Activated naive CD4-positive, alpha-beta T cell (primary cell): ENCODE measurements at places on chromosomes 11 and 22.

GRCh38 chr11:60899046-60899936 lies 7.1 kb downstream of the PRPF19 start:
- no peak for DNase-seq

DNA sequence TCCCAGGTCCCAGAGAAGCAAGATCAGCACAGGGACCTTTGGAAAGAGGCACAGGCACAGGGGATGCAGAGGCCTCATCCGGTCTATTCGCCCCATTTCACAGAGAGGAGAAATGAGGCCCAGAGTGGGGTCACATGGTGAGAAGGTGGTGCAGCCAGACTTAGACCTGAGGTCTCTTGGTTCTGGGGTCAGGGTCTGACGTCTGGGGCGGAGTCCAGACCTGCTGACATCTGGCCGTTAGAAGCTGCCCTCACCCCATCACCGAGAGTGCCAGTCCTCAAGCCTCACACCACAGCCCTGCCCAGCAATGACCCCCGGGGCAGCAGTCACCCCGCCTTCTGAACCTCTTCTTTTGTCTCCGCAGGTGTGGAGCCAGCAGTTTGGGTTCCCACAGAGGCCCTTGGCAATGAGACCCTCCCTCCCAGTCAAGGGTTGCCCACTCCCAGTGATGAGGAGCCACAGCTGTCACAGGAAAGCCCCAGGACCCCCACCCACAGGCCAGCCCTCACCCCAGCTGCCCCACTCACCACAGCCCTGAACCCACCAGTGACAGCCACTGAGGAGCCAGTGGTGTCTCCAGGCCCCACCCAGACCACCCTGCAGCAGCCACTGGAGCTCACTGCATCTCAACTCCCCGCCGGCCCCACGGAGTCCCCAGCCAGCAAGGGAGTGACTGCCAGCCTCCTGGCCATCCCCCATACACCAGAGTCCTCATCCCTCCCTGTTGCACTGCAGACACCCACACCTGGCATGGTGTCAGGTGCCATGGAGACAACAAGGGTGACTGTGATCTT lies 62.4 kb downstream of the OTOG start:
- no peak for DNase-seq

- DNase-seq = no peak
Measured at GRCh38 chr11:129317571-129317970, 58.1 kb upstream of the BARX2 start.

GRCh38 chr11:85685125-85685819 lies 723 bp downstream of the CCDC89 start:
- DNase-seq = no peak

DNA sequence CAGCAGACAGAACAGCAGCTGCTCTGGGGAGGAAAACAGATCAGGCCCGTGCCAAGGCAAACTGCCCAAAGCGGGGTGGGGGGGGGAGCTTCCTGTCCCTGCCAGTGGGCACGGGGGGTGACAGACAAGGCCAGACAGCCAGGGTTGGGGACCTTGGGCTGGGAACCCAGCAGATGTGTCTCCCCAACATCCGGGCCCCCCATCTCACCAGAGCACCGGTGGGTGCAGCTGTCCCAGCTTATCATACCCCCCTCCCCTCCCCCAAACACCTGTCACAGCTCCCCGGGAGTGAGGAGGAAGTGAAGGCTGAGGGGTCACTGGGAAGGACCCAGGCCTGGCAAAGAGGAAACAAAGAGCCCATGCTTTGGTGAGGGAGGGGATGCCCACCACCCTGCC lies 1.3 kb downstream of the PPP1R14B start:
- no peak for DNase-seq

DNA sequence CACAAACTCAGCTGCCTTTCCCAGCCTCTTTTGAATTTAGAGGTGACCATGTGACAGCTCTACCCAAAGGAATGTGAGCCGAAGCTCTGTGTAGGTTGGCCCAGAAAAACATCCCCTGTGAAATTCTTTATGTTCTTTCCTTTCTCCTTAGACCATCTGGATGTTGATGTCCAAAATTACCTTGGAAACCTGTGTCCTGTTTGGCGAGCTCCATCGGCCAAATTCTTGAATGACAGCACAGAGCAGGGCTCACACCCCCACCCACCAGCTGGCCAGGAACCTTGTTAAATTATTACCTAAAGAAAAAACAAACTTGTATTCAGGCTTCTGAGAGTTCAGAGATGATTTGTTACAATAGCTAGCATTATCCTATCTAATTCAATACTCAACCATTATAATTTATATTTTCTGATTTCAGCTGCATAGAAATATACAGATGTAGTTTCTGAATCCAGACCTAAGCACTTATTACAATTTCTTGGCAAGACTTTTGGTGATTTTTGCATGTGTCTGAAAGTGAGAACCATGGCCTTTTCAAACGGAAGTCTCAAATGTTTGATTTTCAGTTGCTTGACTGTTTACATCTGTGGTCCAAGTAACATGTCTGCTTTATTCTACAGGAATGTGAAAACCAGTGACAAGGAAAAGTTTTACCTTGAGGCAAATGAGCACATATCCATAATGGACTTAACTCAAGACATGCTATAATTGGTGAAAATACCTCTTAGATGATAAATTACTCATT lies 554.2 kb downstream of the NTM start:
- no peak for DNase-seq

- DNase-seq = no peak
Measured at GRCh38 chr11:118128721-118129470, 23.7 kb downstream of the SCN4B start.
